Esophagus (tissue), 2 donors: ENCODE measurements at places on chromosomes 2 and 18. TPM values are rescaled to one million over a fixed set of nuclear protein-coding genes. Genes with fewer than 3 reads are reported as not detected.

NDC80 gene
- polyA plus RNA-seq, result 9.1 TPM

ALPI gene
- polyA plus RNA-seq, result not detected

AFF3 gene
- 1.0 TPM for polyA plus RNA-seq

RIT2 gene
- not detected for polyA plus RNA-seq

ALS2 gene
- 3.9 TPM for polyA plus RNA-seq

STARD6 gene
- not detected for polyA plus RNA-seq

TAF4B gene
- polyA plus RNA-seq, result 2.0 TPM

EPB41L3 gene
- polyA plus RNA-seq, result 28.7 TPM

DLGAP1 gene
- polyA plus RNA-seq, result 0.47 TPM

DNPEP gene
- 46.2 TPM for polyA plus RNA-seq

HOXD4 gene
- 1.0 TPM for polyA plus RNA-seq

CDK15 gene
- polyA plus RNA-seq, result 0.05 TPM

FBXO41 gene
- polyA plus RNA-seq, result 0.92 TPM

MYO5B gene
- polyA plus RNA-seq, result 35.3 TPM

RESP18 gene
- not detected for polyA plus RNA-seq

BUB1 gene
- 5.3 TPM for polyA plus RNA-seq

CDH2 gene
- polyA plus RNA-seq, result 0.12 TPM

STAM2 gene
- polyA plus RNA-seq, result 7.3 TPM

DNAJC5G gene
- 0.05 TPM for polyA plus RNA-seq

SERPINB2 gene
- 241 TPM for polyA plus RNA-seq

AQP12A gene
- not detected for polyA plus RNA-seq

TWIST2 gene
- polyA plus RNA-seq, result 5.2 TPM

DPP4 gene
- polyA plus RNA-seq, result 0.18 TPM

VAMP5 gene
- 39.6 TPM for polyA plus RNA-seq
